ENCODE measurements at places on chromosomes 12 and 14. TPM values are rescaled to one million over a fixed set of nuclear protein-coding genes. Genes with fewer than 3 reads are reported as not detected.

DNA sequence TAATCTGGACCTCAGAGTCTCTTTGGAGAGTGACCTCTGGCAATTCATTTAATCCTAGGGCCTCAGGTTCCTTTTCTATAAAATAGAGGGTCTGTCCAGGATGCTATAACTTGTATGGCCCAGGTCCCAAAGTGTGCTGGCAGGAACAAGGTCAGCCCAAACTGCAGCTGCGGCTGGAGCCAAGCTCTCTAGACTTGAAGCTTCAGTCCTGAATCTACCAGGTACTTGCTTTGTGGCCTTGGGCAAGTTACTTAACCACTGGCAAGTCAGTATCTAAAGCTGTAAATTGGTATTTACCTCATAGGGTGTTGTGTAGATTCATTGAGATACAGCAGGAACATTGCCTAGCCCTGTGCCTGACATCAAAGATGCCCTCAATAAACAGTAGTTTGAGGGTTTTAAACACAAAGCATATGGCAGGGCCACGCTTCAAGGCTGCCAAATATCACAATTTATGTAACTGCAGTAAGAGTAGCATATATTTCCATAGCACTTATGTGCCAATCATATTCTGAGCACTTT, 21.7 kb downstream of the CPM start:
- H3K27ac ChIP-seq = no peak overlapping the region
- H3K4me1 ChIP-seq = no peaks in the 10 kb centered on the region
- no peaks in the 10 kb centered on the region for H3K36me3 ChIP-seq
- H3K27me3 ChIP-seq = no peaks in the 10 kb centered on the region
- DNase-seq = no peak

GRCh38 chr14:29755311-29756018, 172.2 kb downstream of the PRKD1 start:
- DNase-seq = no peak
- H3K4me1 ChIP-seq = no peaks in the 10 kb centered on the region
- no peaks in the 10 kb centered on the region for H3K27me3 ChIP-seq
- H3K27ac ChIP-seq = no peak overlapping the region
- H3K36me3 ChIP-seq = no peaks in the 10 kb centered on the region

DNA sequence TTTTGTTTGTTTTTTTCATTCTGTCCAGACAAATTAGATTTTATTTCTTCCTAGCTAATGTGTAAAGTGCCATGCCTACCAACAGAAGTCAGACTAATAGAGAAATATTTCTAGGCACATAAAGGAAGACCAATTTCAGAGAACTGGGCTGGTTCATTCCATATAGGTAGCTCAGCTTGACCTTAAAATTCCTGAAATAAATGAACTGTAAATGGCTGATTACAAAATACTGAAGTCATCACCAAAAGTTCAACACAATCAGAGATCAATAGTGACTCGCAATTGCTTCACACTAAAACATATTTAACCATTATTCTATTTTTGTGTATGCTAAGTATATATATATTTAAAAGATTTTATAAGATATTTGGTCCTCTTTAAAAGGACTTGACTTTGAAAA, 34.2 kb downstream of the PTPRB start:
- no peak overlapping the region for H3K4me3 ChIP-seq
- no peak for DNase-seq
- no peak overlapping the region for H3K27ac ChIP-seq

DNA sequence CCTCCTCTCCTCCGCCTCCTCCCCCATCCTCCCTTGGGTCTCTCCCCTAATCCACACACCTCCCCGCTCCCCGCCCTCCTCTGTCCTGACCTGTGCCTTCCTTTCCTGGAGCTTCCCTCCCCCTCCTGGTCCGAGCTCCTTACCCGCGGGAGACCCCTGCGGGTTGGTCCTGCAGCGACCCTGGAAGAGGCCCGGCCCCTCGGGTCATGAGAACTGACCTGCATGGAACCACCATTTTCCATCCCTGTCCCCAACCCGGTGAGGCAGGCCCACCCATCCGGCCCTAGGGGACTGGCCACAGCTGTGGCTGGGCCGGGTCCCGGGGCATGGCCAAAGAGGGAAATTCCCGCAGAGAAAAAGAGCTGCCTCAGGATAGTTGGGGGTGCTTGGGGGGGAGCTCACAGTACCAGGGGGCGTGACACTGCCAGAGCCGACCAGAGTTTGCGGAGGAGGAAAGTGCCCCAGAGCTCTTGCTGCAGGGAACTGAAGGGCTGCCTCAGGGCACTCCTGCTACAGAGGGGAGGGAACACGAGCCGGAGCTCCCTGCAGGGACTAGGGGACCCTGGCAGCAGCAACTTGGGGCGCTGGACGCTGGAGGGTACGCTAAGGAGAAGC, 613 bp downstream of the ARHGEF40 start:
- H3K36me3 ChIP-seq = no peaks in the 10 kb centered on the region
- peak; percentile 68 for DNase-seq
- H3K4me3 ChIP-seq = peak overlapping the region; percentile 82
- H3K27me3 ChIP-seq = no peaks in the 10 kb centered on the region
- H3K27ac ChIP-seq = peak overlapping the region; percentile 82

DNA sequence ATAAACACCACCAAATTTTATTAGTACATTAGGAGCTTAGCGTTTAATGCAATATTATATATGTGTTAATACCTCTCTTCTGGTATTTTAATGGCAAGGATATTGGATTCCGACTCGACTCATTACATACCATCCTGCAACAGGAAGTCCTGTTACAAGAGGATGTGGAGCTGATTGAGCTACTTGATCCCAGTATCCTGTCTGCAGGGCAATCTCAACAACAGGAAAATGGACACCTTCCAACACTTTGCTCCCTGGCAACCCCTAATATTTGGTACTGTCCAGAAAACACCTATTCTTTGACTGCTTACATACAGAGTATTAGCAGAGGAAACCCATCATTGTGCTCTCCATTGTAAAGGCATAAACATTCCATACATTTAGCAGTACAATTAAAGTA, 45.2 kb downstream of the VEZT start:
- no peak overlapping the region for H3K4me3 ChIP-seq
- no peaks in the 10 kb centered on the region for H3K4me1 ChIP-seq
- H3K27ac ChIP-seq = no peak overlapping the region
- H3K27me3 ChIP-seq = no peaks in the 10 kb centered on the region

DNA sequence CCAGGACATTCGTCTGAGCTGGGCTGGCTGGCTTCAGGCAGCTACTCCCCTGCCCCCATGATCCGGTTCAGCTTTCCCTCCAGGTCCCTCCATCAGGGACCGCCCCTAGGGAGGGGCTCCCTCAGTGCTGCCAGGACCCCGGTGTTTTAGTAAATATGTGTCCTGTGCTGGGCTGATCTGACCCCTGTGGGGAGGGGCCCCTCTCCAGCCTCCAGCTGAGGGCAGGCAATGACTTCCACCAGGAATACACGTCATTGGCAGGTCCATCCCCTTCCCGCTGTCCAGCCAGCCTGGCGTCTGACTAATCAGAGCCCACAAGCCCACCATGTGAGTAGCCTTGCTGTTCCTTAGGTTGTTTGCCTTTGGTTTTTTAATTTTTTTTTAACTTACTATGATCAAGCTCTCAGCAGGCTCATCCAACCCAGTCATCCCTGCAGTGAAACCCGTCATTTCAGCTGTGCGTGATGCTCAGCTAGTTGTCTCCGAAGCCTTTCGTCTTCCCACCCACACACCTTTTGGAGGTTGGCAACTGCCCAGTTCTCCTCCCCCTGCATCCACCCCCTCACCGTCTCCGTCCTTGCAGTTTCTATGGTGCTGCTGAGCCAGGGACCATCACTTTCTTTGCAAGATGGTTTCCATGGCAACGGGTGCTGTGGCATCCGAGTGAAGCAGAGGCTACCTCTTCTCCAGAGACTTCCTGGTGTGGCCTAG, 16.0 kb upstream of the SERPINA4 start:
- DNase-seq = no peak
- H3K36me3 ChIP-seq = no peaks in the 10 kb centered on the region
- no peaks in the 10 kb centered on the region for H3K4me1 ChIP-seq
- no peaks in the 10 kb centered on the region for H3K27me3 ChIP-seq
- H3K4me3 ChIP-seq = no peak overlapping the region

DNA sequence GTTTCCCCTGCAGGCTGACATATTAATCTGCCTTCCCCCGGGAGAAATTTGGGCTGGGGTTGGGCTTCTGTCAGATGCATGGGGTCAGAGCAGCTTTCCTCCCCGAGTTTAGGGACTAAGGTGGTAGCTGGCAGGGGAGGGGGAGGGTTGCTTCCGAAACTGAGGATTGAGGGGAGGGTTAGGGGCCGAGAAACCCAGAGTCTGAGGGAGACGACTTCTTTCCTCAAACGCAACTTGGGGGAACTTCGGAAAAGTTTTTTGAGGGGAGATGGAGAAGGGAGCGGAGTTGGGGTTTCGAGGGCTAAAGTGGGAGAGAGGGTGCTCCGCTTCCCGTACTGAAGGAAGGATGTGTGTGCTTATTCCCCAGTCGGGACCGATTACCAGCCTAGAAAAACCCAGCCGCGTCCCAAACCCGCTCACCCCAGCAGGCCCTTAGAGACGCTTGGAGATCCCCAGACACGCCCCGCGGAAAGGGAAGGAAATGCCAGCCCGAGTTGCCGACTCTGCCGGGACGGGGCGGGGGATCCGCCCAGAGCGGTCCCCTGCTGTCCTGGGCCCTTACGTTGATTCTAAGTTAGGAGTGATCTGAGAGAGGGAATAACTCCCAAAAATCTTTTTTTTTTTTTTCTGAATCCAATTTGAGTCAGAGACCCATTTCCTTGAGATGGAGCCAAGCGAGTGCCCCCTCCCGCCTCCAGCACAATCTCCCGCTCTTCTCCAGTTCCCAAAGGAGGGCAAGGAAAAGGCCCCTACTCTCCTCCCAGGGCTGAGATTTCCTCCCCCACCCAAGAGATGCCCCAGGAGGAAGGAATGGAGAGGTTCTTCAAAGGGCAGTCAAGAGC, 61.9 kb downstream of the SMUG1 start:
- H3K36me3 ChIP-seq = no peaks in the 10 kb centered on the region
- H3K4me1 ChIP-seq = no peaks in the 10 kb centered on the region
- peak; percentile 66 for DNase-seq
- H3K4me3 ChIP-seq = peak overlapping the region; percentile 54
- peak overlapping the region; percentile 63 for H3K27ac ChIP-seq
- peaks cover 7% of the 10 kb centered on the region for H3K27me3 ChIP-seq

DNA sequence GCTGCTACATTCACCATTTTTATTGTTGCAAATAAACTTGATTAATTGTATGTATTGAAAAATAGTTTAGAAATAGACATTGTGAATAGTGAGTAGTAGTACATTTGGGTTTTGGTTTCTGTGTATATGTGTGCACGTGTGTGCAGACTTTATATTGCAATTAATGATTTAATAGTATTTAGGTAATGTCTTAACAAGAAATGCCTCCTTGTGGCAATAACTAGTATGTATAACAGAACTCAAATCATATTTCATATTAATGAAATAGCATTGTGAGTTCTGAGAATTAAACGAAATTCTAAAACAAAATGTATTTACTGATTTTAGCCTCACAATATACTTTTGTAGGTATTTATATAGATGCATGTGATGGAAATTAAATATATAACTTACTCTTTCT, 100.1 kb downstream of the SCAF11 start:
- no peak for DNase-seq
- H3K4me3 ChIP-seq = no peak overlapping the region
- H3K27ac ChIP-seq = no peak overlapping the region
- no peaks in the 10 kb centered on the region for H3K36me3 ChIP-seq
- no peaks in the 10 kb centered on the region for H3K27me3 ChIP-seq

GRCh38 chr12:43824207-43824775, 11.6 kb upstream of the TMEM117 start:
- no peaks in the 10 kb centered on the region for H3K4me1 ChIP-seq
- no peaks in the 10 kb centered on the region for H3K27me3 ChIP-seq
- no peaks in the 10 kb centered on the region for H3K36me3 ChIP-seq

GRCh38 chr12:9648701-9649531, 20.6 kb upstream of the CLEC2D start:
- DNase-seq = no peak

GRCh38 chr14:104428333-104428851, 151.2 kb upstream of the C14orf180 start:
- H3K27ac ChIP-seq = no peak overlapping the region
- no peaks in the 10 kb centered on the region for H3K36me3 ChIP-seq
- H3K27me3 ChIP-seq = no peaks in the 10 kb centered on the region
- H3K4me3 ChIP-seq = no peak overlapping the region
- H3K4me1 ChIP-seq = no peaks in the 10 kb centered on the region

GRCh38 chr14:76509311-76509710, 133.4 kb downstream of the ESRRB start:
- no peak overlapping the region for H3K4me3 ChIP-seq
- no peaks in the 10 kb centered on the region for H3K4me1 ChIP-seq
- H3K36me3 ChIP-seq = no peaks in the 10 kb centered on the region
- no peaks in the 10 kb centered on the region for H3K27me3 ChIP-seq

- no peak overlapping the region for H3K4me3 ChIP-seq
- H3K27me3 ChIP-seq = no peaks in the 10 kb centered on the region
- no peaks in the 10 kb centered on the region for H3K4me1 ChIP-seq
- DNase-seq = no peak
- no peaks in the 10 kb centered on the region for H3K36me3 ChIP-seq
Observed at GRCh38 chr12:33586576-33586975, 147.0 kb upstream of the SYT10 start.

DNA sequence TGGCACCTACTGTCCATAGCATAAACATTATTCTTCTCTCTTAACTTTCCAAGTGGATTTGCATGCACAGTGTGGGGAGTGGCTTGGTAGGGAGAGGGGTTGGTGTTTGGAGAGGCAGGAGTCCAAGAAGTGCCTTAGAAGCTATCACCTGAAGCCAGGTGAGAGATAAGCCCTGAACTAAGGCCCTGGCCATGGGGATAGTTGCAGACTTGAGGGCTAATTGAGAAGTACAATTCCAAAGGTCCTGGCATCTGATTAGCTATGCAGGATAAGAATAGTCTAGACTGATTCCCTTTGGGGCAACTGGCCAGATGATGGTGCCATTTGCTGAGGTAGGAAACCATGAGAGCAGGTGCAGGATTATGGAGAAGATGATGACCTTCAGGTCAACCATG, 2.0 kb upstream of the PCK2 start:
- no peak for DNase-seq
- H3K36me3 ChIP-seq = no peaks in the 10 kb centered on the region
- no peaks in the 10 kb centered on the region for H3K27me3 ChIP-seq
- H3K4me3 ChIP-seq = no peak overlapping the region
- peak overlapping the region; percentile 99 for H3K27ac ChIP-seq

The GPRC5A gene
- 16.5 TPM for total RNA-seq

The OASL gene
- 1.2 TPM for total RNA-seq

The TMEM30B gene
- 128 TPM for total RNA-seq

The KCNK10 gene
- 9.9 TPM for total RNA-seq
